Sciatic nerve (tissue), 2 donors: ENCODE measurements at places on chromosomes 2 and 18. TPM values are rescaled to one million over a fixed set of nuclear protein-coding genes. Genes with fewer than 3 reads are reported as not detected.

Gene ALK
- total RNA-seq: 0.18 TPM

Gene SCN1A
- total RNA-seq: not detected

Gene TCF23
- total RNA-seq: not detected

Gene SPC25
- total RNA-seq: 0.36 TPM

Gene ZNF396
- total RNA-seq: 4.1 TPM

Gene E2F6
- total RNA-seq: 14.1 TPM

Gene AMER3
- not detected for total RNA-seq

- no peak for DNase-seq
Observed at GRCh38 chr18:46046126-46046525, 25.9 kb downstream of the PSTPIP2 start.

- DNase-seq: peak; percentile 52
Observed at GRCh38 chr2:72145658-72146329, 1.9 kb downstream of the CYP26B1 start.

- no peak for DNase-seq
Observed at GRCh38 chr2:69375494-69376353, 11.3 kb downstream of the GFPT1 start.

DNA sequence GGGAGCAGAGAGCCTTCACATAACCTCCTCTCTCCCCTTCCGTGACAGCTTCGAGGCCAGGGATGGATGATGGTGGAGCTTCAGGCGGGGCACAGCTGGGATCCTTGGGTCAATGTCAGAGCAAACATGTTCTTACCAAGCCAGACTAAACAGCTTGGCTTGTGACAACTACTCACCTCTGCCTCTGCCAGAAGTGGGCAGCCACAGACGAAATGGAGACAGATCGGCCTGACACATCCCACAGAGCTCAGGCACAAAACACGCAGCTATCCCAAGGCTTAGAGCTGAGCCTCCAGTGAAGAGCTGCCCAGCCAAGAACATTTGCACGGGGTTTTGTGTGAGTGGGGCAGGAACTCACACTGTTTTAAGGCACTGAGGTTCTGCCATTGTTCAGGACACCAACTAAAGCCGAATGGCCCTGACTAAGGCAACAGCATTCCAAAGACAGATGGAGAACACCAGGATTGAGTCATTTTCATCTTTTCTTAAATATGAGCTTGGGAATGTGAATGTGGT lies 12.8 kb downstream of the PXDN start:
- peak; percentile 54 for DNase-seq

DNA sequence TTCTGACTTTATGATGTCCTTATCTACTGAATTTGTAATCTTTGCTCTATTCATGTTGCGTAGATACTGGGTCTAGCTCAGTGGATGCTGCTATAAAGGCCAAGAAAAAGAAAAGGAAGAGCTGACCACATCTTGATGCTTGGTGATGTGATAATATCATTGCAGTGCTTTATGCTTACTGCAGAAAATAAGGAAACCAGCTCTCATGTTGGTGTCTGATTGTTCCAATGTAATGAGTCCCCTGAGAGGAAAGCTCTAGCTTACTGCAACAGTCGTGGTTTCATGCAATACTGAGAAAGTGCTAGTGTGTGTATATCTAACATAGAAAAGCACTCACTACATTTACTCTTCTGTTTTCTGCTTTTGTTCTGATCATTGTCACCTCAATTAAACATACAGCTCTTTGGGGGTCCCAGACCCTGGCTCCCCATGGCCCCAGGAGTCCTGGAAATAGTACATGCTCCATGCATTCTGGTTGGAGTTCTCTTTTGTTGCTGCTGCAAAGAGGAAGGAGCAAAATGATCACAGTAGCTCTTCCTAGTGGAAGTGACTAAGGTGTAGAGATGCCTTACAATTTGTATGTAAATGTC lies 338.8 kb downstream of the CYRIA start:
- no peak for DNase-seq

DNA sequence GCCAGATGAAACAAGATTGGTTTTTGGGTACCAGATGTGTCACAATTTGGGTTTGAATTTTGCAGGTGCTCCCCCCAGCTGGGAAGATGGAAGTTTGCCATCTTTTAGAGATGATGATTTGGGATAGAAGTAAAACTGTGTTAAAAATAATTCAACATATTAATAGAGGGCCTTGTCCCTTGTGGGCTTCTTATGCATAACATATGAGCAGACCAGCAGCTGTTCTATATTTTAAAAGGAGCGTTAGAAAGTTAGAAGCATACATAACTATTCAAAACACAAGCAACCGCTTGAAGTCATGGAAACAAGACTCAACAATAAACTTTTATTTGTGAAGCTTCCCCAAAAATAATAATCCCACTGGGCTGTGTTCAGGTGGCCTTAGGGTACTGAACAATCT lies 62.8 kb downstream of the EFEMP1 start:
- DNase-seq: no peak

GRCh38 chr2:217163987-217164386 lies 304.1 kb upstream of the TNP1 start:
- DNase-seq: no peak

DNA sequence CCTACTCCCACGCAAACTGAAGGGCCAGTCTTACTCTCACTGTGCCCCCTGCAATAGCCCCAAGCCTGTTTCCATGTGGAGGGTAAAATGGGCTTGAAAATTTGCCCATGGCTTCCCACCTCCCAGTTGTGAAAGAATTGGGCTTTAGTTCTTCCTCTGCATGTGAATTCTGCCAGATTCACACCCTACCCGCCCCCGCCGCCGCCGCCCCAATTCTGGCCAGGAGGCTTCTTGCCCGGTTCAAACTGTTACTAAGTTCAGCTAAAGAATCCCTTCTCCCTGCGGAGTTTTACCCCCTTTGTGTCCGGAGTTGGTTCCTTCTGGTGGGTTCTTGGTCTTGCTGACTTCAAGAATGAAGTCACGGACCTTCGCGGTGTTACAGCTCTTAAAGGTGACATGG lies 25.5 kb upstream of the SAP130 start:
- DNase-seq: no peak

DNA sequence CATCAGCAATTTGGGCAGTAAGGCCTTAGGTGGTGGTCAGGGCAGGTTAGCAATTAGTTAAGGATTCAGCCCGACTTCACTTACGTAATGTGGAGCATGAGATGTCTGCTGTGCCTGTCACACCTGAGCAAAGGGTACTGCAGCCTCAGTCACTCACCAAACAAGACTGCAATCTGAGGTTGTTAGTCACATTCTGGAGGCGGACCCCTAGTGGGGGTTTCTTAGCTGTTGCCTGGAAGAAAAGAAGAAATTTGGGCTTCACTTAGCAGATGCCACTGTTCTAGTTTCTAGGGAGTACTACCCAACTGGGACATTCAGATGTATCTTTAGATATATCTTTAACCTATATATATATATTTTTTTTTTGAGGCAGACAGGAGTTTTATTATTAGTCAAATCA lies 529.9 kb downstream of the SLC4A3 start:
- DNase-seq: no peak

DNA sequence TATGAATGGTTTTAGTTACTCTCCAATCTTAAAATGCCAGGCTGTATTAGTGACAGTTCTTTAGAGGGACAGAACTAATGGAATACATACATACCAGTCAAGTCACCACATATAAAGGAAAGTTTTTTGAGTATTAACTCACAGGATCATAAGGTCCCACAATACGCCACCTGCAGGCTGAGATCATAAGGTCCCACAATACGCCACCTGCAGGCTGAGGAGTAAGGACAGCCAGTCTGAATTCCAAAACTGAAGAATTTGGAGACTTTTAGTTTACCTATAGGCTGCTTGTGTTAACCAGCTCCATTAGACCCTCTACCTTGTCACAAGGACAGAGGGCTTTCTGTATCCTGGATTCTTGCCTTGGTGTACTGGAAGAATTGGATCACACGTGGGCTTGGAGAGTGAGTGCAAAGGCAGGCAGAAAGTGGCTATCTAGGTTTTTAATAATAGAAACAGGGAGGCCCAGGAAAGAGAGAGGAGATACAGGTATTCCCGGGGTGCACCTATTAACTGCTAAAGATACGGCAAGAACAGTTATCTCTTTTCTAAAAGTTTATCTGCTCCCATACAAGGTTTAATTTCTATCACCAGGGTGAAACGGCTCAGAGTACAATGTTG lies 234.9 kb upstream of the CYRIA start:
- no peak for DNase-seq

- no peak for DNase-seq
Observed at GRCh38 chr2:118310681-118311429, 222.6 kb downstream of the INSIG2 start.

- no peak for DNase-seq
Observed at GRCh38 chr2:26076001-26076587, 42.2 kb downstream of the RAB10 start.

- no peak for DNase-seq
Observed at GRCh38 chr2:620004-620403, 57.2 kb downstream of the TMEM18 start.

- no peak for DNase-seq
Observed at GRCh38 chr2:134233728-134234136, 20.1 kb upstream of the MGAT5 start.

DNA sequence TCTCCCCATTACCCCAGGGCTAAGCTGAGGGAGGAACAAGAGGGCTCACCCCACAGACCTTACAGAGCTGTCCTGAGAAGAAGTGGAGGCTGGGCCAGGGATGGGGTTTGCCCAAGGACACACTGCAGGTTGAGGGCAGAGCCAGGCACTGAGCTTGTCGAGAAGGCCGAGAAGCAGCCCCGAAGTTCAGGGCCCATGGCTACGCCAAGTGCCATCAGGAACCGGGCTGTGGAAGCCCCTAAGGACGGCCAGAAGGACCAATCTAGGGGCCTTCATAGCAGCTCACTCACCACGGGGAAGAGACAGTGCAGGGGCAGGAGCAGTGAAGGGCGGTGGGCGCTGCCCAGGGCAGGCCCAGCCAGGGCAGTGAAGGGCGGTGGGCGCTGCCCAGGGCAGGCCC lies 18.6 kb upstream of the AGXT start:
- DNase-seq: no peak

DNA sequence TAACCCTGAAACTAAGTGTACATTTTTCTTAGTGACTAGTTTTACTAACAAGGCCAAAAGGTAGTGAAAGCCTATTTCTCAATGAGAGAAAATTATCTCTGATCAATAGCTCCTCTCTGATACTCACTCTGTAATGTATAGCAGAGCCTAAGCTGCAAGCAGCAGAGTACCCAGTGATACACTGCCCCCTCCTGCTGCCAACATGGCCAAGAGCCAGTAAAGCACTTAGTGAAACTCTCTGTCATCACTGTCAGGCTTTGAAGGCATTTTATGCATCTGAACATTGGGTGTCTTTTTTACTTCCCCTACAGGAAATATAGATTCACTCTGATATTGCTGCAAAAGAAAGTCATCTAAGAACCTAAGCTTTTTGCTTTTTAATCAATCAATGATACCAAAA lies 784.1 kb upstream of the CDH7 start:
- DNase-seq: no peak

DNA sequence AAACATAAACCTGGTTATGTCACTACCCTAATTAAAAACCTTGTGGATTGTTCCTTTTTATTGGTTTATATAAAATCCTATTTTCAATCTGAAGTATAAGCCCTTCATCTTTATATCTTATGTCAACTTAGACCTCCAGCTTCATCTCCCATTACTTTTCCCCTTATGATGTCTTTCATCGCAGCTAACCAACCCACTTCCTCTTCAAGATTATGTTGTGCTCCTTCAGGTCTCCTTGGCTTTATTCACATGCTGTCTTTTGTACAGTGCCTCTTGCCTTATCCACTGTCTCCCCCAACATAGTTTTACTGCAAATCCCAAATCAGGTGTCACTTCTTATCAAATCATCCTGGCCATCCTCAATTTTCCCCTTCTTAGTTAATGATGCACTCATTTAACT lies 25.9 kb downstream of the MBD5 start:
- DNase-seq: no peak

DNA sequence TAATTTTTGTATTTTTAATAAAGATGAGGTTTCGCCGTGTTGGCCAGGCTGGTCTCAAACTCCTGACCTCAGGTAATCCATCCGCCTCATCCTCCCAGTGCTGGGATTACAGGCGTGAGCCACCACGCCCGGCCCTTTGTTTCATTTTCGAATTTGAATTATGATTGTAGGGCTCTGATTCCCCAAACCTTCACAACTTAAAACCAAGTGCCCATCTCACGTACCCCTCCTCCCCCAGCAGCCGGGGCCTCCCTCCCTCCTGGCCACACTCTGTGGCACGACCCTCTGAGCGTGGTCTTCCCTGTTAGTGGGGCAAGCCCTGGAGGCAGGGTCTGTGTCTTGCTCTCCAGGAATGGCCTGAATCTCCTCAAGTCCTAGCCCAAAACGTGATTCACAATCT lies 166.5 kb downstream of the ASB1 start:
- no peak for DNase-seq

DNA sequence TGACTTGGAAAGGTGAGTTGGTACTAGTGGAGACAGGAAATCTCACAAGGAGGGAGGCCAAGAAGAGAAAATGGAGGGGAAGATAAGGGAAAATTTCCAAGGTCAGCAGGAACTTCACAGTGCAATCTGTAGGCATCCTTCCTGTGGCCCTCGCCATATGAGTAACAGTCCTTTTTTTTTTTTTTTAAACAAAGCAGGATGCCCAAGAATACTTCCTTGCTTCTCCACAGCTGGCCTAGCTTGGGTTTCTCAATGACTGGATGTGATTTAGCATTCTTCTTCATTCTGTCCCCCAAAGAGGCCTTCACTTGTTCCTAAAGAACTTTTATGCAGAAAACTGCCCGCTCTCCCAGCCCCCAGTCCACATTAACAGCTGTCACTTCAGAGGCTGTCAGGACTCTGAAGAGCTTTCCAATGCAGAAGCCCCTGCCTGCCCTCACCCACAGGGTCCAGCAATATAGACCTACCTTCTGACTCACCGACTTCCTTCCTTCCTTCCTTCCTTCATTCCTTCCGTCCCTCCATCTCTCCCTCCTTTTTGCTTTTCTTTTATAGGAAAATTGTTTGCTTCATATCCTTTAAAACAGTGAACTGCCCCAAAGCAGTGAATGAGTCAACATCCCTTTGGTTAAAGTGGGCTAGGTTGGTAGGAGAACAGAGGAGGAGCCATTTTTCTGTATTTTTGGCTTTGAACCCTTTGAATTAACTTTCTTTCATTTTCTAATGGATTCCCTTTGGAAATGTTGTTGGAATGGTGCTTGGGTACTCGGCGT lies 172.0 kb downstream of the MGAT5 start:
- DNase-seq: no peak

GRCh38 chr18:49681387-49681786 lies 119.5 kb downstream of the LIPG start:
- DNase-seq: no peak

- no peak for DNase-seq
Observed at GRCh38 chr2:159176555-159176954, 109.9 kb downstream of the WDSUB1 start.

GRCh38 chr2:199259671-199260070 lies 198.1 kb downstream of the SATB2 start:
- no peak for DNase-seq

- no peak for DNase-seq
Observed at GRCh38 chr18:27685807-27686412, 491.0 kb downstream of the CDH2 start.

DNA sequence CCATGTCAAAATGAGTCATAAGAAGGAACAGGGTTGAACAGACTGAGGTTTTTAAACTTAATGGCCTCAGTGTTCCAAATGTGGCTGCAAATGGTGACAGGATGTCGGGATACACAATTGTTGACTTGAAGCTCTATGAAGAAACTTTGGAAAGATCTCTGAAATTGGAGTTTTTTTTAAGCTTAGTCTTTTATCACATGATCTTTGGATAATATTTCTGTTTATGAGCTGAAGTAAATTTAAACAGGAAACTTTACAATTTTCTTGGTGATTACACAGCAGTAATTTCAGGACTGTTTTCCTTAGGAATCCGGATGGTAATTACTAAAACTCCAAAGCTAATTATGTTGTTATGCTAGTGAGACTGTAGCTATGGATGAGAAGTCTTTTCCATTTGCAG lies 199.1 kb upstream of the NRXN1 start:
- DNase-seq: no peak
